ENCODE measurements at places on chromosomes 7 and 10.
A peak's percentile ranks its signal among the peaks of the same experiment; 100 is the strongest.

- DNase-seq, result peak; percentile 80
Observed at GRCh38 chr10:3500408-3500856, 284.6 kb downstream of the KLF6 start.

GRCh38 chr7:38453826-38454225, 177.3 kb downstream of the AMPH start:
- no peak for DNase-seq

- DNase-seq, result no peak
Observed at GRCh38 chr7:80637454-80637853, 988 bp upstream of the CD36 start.

DNA sequence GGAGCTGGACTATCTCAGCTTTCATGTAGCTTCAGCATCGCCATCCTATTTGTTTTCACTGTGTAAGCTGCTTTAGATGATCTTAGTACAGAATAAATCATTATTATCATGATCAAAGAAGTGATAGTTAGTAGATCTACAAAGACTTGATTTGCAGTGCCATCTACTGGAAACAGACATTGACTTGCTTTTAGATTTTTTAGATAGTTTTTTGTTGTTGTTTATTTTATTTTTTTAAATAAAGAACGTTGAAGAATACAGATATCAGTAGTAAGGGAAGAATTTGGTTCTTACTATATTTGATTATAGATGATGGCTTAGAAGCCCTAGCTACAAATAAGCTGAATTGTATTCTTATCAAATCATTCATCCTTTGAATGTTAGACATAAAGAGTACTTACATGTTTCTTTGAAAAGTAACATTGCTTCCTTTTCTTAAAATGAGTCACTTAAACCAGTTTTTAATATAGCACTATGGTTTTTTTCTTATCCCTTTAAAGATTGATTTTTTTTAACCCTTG, 6.3 kb upstream of the SFMBT2 start:
- no peak for DNase-seq

DNA sequence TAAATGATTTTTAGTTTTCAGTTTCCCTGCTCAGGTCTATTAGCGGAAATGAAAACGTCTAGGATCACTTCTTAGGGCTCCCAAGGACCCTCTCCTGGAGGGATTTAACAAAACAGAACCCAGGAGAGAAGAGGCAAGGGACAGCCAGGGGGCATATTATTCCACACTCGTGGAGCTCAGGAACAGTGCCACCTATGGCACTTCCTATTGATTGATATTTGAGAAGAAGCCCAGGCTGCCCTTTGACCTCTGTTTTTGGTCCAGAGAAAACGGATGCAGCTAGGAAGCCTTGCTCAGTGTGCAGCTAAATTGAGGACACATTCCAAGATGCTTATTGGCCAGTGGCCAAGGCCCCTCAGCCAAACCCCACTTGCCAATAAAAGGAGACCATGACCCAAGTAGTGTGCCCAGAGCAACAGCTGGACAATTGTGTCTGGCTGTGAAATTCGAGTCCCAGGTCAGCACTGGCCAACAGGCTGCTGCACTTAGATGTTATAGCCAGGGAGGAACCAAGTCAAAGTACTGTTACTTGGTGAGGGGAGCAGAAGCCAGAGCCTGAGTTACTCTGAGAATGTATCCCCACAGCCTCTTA, 24.0 kb upstream of the GPNMB start:
- no peak for DNase-seq

DNA sequence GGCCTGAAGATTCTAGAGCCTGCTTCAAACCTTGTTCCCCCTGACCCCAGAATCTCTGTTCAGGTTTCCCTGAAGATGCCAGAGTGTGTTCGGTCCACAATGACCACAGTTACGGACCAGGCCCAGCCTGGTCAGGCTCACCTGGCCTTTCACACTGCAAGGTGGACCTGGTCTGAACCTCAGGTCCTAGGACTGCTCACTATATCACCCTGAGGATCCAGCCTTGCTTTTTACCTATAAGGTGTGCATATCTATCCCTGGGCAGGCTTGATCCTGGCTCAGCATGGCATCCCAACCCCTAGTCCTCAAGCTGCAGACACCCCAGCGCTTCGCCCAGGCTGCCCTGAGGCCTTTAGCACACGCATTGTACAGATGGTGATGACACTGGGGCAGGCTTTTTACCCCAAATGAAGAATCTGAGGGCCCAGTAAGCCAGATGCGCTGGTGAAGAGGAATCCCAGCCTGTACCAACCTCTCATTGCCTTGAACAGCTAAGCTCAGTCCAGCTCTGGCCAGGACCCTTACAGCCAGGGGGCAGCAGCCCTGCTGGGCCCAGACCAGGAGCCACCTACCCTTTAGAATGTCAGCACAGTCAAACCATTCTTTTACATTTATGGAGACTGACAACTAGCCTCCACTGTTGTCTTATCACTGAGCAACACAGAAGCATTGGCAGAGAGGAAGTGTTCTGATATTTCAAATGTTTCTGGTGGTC, 28.0 kb downstream of the MAT1A start:
- no peak for DNase-seq

DNA sequence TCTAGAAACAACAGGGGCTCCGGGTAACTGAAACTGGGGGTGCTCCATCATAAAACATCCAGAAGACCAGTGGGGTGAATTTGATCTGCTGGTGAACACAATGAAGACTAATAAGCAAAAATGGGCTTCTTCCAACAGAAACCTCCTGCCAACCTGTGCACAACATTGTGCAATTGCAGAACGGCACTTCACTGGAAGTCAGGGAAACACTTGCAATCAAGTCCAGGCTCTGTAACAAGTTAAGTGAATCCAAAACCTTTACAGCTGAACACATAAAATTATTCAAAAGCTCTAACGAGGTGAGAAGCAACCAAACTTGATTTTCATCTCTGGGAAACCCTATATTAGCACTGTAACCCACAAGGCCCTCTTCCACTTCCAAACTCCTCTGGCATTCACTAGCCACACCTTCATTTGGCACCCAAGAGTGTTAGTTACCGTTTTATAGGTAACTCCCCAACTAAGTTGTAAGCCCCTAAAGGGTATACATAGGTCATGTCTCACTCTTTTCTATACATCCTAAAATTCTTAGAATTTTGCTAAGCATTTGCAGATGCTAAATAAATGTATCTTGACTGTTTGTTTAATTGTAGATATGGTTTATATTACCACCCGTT, 22.0 kb downstream of the IMMP2L start:
- DNase-seq, result no peak

DNA sequence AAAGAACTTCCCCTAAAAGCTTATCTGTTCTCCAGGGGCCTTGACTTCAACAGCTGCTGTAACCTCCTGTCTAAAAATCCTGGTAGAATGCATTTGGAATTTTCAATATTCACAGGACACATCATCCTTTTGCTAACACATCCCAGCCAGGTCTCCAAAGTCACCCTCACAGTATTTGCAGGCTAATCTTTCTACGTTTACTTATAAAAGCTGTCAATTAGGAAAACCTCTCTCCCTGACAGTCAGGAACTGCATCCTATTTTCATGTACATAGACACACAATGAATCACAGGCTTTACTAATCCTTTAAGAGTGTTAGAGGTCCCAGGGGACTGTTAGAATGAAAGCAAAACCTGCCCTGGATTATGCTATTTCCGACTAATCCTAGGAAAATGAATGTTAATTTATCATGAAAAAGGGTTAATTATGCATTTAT, 102.2 kb downstream of the GFRA1 start:
- DNase-seq, result no peak

- no peak for DNase-seq
Observed at GRCh38 chr7:91326516-91327199, 62.4 kb downstream of the FZD1 start.

- DNase-seq, result no peak
Observed at GRCh38 chr7:70566671-70567070, 565.3 kb upstream of the GALNT17 start.

DNA sequence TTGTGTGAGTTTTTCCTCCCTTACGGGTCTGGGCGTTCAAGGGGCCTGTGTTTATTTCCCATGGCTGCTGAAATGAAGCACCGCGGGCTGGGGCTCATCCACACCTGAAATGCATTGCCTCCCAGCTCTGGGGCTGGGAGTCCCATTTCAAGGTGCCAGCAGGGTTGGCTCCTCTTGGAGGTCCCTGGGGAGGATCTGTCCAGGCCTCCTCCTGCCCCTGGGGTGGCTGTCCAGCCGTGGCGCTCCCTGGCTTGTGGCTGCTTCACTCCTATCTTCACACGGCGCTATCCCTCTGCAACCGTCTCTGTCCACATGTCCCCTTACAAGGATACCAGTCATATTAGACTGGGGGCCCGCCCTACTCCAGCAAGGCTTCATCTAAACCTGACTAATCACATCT, 41.1 kb upstream of the CNPY1 start:
- DNase-seq, result no peak

DNA sequence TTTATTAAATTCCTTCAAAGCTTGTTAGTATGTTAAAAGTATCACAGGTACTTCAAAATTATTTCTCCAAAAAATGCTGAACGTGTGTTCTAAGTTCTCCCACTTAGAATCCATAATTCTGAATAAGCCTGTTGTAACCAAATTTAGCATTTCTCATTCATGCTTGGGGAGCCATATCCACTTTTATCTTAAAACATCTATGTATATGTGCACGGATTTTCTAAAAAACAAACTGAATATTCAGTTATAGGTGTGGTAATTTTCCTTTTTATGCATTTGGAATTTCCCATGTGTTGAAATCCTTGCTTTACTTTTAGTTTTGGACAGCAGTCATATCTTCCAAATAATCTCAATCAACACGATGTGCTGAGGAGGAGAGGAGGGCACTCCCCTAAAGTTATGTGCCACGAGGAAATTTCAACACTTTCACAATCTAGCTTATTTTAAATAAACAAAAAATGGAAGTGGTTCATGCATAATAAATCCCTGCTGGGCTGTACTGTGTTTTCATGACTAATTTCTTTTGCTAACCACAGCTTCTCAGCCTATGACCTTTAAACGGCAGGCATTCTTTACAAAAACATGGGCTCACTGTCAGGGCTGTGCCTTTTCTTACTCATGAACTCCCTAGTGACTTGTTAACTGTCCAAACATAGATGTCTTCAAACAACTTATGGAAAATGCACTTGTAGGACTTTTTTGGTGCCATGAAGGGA, 380.3 kb upstream of the SEMA3C start:
- DNase-seq, result no peak

DNA sequence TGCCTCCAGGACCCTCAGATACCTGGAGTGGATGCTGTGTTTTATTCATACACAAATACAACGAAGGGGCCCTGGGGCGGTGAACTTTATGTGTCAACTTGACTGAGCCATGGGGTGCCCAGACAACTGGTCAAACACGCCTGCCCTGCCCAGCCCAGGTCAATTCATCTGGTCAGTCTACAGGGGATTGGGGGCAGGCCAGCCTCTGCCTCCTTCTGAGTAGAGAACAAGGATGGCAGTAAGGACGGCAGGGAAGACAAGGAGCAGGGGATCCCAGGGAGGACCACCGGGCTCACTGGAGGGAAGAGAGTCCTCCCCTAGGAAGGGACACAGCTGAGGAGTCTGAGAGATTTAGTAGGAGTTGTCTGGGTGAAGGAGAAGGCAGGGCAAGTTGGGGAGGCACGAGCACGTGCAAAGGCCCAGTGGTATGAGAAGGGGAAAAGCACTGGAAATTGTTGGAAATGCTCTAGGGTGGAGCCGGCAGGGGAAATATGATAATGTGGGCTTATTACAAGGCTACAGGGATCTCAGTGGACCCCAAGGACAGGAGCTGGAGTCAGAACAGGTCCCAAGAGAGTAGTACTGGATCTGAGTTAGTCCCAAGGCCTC, 63.4 kb downstream of the MYL10 start:
- no peak for DNase-seq

- DNase-seq, result no peak
Observed at GRCh38 chr7:92668564-92668963, 78.4 kb upstream of the FAM133B start.

GRCh38 chr10:124993736-124994451, 52.0 kb downstream of the ZRANB1 start:
- no peak for DNase-seq

GRCh38 chr10:3239066-3239919, 66.7 kb upstream of the PITRM1 start:
- peak; percentile 89 for DNase-seq

DNA sequence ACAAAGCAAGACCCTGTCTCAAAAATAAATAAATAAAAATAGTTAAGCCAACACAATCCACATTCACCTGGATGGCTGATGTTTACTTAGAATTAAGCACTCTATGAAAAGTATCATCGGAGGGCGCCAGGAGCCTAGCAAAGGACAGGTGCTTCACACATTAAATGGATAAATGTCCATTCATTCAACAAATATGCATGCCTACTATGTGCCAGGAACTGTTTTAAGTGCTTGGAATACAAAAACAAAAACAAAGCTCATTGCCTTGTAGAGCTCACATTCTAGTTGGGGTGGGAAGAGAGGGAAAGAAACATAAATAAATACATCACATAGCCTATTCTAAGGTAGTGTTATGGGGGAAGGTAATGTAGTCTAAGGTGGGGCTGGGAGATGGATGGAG, 4.1 kb downstream of the BAIAP2L1 start:
- no peak for DNase-seq

- no peak for DNase-seq
Observed at GRCh38 chr7:43164757-43165156, 52.3 kb downstream of the HECW1 start.

DNA sequence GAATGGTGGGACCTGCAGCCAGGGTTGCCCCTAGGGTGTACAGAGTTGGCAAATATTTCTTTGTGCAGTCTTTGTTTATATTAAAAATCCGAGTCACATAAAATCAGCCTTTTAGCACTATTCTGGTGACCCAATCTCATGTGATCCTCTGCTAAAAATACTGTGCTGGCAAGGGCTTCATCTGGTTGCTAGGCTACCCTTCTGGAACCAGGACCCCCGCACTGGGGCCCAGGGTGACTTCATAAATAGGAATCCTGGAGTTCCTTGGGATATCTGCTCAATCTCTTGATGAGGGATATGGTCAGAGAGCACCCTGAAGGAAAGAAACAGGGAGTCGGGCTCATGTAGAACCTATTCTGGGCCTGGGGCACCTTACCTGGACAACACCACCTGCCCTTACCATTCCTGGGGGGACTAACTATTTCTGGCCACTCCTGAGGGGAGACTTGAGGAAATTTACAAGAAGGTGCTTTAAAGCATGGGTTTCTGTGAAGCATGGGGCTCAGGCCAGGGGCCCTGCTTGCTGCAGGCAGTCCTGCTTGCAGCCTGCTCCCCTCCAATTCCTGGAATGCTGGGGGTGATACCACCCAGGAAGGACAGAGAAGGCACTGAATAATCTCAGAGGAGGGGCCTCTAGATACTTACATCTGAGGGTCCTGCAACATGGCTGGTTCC, 44.7 kb downstream of the SH2D4B start:
- no peak for DNase-seq
